ENCODE measurements at places on chromosomes 2 and 18.

DNA sequence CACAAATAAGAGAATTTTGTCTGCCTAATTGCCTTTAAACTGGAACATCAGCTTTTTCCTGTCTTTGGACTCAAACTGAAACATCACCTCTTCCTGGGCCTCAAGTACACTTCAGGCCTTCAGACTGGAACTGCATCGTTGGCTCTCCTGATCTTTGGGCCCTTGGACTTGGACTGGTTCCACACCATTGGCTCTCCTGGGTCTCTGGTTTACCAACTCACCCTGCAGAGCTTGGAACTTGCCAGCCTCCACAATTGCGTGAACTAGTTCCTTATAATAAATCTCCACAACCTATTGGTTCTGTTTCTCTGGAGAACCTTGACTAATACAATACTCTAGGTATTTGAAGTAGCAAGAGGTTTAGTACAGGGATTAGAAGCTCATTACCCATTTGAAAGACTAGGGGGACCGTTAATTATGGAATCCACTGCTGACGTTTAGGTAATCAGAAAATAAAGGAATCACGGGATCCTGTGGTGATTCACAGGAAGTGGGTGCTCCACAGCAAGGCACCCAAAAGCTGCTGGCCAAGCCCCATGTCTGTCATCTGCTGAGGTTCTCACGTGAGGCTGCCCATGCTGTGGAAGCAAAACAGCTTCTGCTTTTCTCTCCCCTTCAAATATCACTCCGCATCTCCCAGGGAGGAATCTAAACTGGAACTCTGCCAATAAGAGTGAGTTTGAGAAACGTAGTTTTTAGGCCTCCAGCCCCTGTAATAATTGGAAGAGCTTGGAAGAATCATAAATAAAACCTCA is 20.0 kb upstream of the SGPP2 start:
- DNase-seq, result peak; percentile 56

DNA sequence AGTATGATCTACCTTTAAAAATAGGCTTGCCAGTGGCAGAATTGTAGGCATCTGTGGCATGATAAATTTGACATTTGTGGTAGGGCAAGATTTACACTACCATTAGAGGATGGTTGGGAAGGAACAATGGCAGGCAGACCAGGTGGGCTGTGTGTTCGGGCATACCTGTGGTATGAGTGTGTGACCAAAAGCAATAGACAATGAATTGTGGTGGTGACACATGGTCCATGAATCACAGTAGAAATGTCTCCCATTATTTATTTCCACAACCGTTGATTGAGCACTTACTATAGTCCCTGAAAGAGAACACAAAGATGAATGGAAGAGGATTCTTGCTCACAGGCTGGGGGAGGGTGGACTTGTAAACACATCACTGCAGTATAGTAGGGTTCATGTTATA is 29.9 kb upstream of the RUFY4 start:
- no peak for DNase-seq

DNA sequence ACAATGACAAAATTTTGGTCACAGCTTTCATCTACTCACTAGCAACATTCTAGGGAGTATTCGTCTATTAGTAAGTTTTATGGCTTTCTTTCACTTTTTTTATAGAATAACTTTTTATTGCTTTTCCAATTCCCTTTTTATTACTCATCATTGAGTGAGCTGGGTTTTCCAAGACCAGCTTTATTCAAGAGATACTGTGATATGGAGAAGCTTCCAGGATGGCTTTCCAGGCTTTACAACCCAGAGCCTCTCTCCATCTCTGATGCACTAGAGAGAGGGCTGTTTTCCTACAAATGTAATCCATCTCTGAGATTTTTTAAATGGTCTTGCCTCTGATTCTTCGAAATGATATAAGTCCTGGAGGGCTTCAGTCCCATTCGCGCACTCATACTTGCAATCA is 118.3 kb downstream of the LDLRAD4 start:
- no peak for DNase-seq

GRCh38 chr2:220096406-220096805 is 469.0 kb downstream of the SLC4A3 start:
- no peak for DNase-seq

DNA sequence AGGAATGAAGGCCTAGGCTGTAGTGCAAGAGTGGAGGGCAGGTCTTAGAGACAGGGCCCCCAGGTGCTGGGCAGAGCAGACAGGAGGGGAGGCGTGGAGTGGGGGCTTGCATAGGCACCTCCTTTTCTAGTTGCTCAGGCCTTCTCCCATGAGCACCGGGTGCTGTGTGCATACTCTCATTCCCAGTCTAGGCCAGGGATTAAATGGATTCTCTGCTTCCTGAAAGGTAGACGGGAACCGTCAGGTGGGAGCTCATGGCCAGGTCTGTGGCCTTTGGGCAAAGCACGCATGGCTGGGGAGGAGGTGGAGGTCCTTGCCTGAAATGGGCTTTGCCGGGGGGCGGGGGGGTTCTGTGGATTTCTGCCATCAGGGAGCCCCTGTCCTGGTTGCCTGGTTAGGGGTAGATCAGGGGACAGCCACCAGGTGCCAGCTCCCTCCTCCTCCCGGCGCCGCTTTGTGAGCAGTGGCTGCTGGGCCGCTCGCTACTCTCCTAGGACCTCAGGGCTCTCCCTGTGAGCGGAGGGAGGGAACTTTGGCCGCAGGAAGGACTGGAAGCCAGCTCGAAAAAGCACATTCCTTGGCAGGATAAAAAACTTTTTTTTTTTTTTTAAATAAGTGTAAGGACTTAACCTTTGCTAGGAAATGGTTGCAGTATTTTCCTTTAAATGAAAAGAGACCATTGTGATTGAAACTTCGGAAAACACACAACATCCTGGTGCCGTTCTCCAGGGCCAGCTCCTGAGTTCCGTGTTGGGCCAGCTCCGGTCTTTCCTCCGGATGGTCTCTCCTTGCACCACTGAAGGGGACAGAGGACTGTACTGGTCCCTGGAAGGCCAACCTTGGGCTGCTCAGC is 82.8 kb upstream of the HAAO start:
- peak; percentile 81 for DNase-seq

DNA sequence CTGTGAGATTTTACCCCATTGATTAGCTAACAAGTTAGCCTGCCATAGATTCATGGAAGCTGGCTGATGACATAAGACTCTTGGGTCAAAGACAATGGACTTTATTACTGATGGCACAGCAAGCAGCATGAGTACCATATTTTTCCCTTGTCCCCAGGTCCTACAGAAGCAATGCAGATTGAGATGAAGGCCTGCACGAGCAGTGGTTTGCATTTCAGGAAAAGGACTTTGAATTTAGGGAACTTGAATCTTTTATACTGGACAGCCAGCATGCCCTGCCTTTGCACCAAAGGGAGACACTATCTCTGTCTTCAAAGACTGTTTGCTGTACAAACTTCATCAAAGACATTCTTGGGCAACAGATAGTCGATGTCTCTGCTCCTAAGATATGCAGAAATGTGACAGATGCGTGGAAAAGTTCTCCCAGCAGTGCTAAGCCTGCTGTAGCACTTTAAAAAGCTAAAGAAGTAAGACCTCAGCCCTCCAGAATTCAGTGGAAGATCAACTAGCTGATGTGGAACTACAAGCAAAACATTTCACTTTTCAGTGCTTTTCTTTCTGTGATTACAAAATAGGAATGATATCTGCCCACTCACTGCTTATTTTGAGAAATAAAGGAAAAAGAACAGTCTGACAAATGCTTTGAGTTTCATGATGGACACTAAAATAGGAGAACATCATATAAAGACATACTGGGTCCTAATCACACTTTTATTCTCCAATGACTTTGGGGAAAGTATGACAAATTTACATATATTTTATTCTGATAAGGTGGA is 44.4 kb upstream of the TANK start:
- DNase-seq, result no peak

- no peak for DNase-seq
Observed at GRCh38 chr2:6341588-6342129, 524.0 kb downstream of the CMPK2 start.

GRCh38 chr18:36379435-36379984 is 82.0 kb downstream of the FHOD3 start:
- no peak for DNase-seq

DNA sequence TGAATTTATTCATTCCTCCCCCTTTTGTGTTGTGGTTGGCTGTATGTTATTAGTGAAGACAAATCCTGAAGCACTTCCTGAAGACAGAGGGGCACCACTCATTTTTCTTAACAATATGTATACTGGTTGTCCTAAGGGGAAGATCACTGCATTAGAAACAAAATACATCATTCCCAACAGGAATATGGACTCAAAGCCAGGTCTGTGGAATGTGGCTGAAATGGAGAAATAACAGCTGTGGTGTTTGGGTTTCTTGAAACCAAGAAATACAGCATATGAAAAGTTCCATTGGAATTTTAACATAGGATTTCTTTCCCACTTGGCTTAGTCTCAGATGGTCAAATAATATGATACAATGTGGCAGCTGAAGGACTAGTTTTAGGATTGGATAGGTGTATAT is 267.6 kb downstream of the KCNE4 start:
- DNase-seq, result no peak

GRCh38 chr2:224412141-224413015 is 10.5 kb upstream of the FAM124B start:
- DNase-seq, result no peak

- DNase-seq, result no peak
Observed at GRCh38 chr2:45712570-45712969, 61.1 kb downstream of the PRKCE start.

GRCh38 chr2:226965376-226965775 is 129.5 kb downstream of the RHBDD1 start:
- no peak for DNase-seq

GRCh38 chr2:176056406-176056805 is 27.4 kb downstream of the EVX2 start:
- DNase-seq, result no peak

- no peak for DNase-seq
Observed at GRCh38 chr2:103445347-103445746, 683.5 kb downstream of the TMEM182 start.

- no peak for DNase-seq
Observed at GRCh38 chr2:25521665-25522387, 151.6 kb downstream of the DTNB start.

GRCh38 chr2:205814039-205814364 is 131.7 kb downstream of the NRP2 start:
- no peak for DNase-seq

- no peak for DNase-seq
Observed at GRCh38 chr2:127874378-127875269, 11.1 kb downstream of the AMMECR1L start.

GRCh38 chr2:108594132-108594981 is 60.1 kb downstream of the LIMS1 start:
- DNase-seq, result no peak

DNA sequence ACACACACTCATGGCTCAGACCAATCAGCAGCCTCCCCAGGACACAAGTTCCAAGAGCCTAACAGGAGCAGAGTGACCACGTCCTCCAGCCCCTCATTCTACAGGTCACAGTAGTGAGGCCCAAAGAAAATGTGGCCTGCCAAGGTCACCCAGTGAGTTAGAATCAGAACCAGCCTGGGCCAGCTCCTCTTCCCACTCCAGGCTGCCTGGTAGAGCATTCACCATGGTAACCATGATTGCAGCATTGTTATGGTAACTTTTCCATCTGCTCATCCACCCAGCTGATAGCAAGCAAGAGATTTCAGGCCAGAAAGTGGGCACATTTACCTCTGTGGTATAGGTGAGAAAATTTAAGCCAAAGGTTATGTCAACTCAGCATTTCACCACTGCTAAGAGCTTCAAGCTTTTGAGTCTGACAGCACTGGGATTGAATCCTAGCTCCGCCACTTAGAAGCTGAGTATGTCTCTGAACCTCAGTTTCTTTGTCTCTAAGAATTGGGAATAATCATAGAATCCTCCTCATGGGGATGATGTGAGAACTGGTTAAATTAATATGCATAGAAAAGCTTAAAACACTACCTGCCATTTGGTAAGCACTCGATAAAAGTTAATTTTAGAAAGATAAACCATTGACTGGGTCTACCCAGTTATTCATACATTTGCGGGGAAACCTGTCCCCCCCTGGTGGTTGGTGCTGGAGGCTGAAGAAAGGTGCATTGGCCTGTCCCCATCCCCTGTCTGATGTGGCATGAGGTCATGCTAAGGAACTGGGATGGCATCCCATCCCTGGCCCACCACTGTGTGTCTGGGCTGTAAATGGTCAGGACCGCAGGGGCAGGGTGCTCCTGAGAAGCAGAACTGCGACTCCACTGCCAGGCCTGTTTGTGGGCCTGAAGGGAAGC is 181.5 kb downstream of the KLHL29 start:
- no peak for DNase-seq

- no peak for DNase-seq
Observed at GRCh38 chr2:225040856-225041206, 1.4 kb downstream of the DOCK10 start.

- DNase-seq, result no peak
Observed at GRCh38 chr2:128219891-128220290, 98.8 kb downstream of the HS6ST1 start.

- DNase-seq, result no peak
Observed at GRCh38 chr2:126765395-126765794, 109.4 kb downstream of the GYPC start.

- DNase-seq, result no peak
Observed at GRCh38 chr2:216583147-216583546, 50.1 kb upstream of the IGFBP2 start.

DNA sequence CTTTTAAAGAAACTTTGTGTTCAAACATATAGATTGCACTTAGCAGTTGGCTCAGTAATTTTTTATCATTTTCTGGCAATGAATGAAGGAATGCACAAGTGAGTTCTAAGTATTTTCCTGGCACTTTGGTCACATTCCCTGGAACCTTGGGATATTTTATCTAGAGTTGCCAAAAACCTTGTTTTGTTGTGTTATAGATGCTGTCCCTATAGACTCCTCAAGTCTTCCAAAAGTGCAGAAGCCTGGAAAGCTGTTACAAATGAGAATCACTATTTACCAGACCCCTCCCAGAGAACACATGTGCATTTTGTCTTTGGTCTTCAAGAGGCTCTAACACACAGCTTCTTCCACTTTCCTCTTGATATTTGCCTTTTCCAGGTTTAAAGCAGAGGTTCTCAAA is 108.3 kb downstream of the RND3 start:
- no peak for DNase-seq

GRCh38 chr2:49755777-49756176 is 601.5 kb upstream of the FSHR start:
- no peak for DNase-seq

GRCh38 chr2:10305715-10306114 is 3.0 kb downstream of the HPCAL1 start:
- DNase-seq, result no peak

DNA sequence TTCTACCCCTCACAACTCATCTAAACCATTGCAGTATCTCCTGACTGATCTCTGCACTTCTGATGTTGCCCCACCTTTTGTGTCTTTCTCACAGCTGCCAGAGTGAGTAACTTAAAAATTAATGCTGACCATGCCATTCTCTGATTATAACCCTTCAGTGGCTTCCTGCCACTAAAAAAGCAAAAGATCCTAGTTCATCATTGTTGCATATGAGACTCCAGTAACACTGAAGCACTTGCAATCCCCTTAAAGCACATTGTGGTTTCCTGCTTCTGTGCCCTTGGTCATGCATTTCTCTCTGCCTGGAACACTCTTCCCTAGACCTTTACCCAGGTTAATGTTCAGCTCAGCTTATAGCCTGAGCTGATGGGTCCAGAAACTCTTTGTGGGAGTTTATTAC is 95.1 kb upstream of the WDSUB1 start:
- DNase-seq, result no peak

GRCh38 chr18:9696112-9696511 is 12.0 kb upstream of the RAB31 start:
- no peak for DNase-seq

GRCh38 chr18:22279741-22280452 is 110.5 kb downstream of the GATA6 start:
- DNase-seq, result no peak

GRCh38 chr2:108922141-108922915 is 66.7 kb downstream of the EDAR start:
- DNase-seq, result no peak
